Stimulated activated CD4-positive, alpha-beta T cell treated with anti-CD3 and anti-CD28 coated beads, Interleukin-1b, Interleukin-23, amount 100 ng/mL, for 48 hours (primary cell): ENCODE measurements at places on chromosomes 5 and 9.

- DNase-seq, result no peak
Observed at GRCh38 chr5:28143519-28143918, 1105.1 kb upstream of the CDH9 start.

- DNase-seq, result no peak
Observed at GRCh38 chr5:66628561-66628960, 32.4 kb downstream of the MAST4 start.

GRCh38 chr9:82543726-82544125 is 519.2 kb downstream of the RASEF start:
- DNase-seq, result no peak

GRCh38 chr9:105138306-105138801 is 106.1 kb upstream of the SLC44A1 start:
- no peak for DNase-seq

- DNase-seq, result peak; percentile 32
Observed at GRCh38 chr9:97109194-97109811, 70.4 kb upstream of the CTSV start.
